CD4-positive, alpha-beta T cell treated with Interleukin-1 beta for 1 hour (primary cell): ENCODE measurements at places on chromosomes 6 and 20.

DNA sequence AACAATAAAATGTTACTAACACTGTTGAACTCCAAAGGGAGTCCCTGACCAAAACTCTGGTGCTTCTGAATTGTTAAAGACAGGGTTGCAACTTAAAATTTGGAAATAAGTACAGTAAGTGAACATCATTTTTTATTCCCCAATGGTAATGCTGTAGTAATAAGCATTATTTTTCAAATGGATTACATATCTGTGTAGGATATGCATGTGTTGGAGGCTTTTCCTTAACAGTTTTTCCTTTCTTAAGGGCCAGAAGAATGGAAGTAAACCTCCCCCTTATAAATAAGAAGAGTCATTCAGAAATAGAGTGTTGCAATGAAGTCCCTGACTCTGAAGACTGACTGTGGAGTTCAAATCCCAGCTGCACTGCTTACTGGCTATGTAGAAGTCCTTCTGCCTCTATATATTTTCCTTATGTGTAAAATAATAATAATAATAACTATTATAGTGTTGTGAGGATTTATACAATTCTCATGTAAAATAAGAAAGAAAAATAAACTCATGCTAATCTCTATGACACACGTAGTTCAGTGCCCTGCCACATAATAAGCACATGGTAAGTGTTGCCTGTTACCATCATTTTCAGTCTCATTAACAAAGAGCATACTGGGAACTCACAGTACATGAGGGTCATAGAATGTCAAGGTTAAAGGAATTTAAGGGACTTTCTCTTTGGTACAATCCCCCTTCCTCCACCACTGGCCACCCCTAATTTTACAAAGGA is 129.8 kb upstream of the SMLR1 start:
- no peak for DNase-seq

DNA sequence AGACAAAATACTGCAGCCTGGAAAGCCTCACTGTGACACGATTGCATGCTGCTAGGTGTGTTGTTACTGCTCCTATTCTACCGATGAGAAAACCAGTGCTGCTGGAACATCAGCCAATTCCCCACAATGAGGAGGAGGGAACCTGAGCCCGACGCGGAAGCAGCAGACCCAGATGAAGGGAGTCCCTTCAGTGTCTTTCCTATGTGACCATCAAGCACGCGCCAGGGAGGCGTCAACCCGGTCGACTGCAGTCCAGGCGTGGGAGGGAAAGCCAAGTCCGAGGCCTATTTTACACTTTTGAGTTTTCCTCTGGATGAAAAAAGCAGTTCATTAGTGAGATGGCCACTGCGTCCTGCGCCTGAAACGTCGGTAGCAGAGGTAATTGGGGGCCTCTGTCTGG is 63.3 kb downstream of the STK35 start:
- no peak for DNase-seq

- no peak for DNase-seq
These were observed 56.5 kb upstream of the HDGFL1 start for GRCh38 chr6:22512686-22513427.

DNA sequence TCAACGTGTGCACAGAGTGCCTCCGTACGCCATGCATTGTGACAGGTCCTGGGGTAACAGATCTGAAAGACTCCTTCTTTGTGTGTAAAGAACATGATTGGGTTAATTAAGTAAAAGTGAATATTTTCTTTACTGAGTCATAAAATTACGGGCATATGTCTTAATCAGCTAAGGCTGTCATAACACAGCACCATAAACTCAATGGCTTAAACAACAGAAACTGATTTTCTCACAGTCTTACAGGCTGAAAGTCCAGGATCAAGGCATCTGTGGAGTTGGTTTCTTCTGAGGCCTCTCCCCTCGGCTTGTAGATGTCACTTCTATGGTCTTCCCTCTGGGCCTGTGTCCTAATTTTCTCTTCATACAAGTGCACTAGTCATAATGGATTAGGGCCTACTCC is 176.9 kb downstream of the MTFR2 start:
- DNase-seq = no peak

DNA sequence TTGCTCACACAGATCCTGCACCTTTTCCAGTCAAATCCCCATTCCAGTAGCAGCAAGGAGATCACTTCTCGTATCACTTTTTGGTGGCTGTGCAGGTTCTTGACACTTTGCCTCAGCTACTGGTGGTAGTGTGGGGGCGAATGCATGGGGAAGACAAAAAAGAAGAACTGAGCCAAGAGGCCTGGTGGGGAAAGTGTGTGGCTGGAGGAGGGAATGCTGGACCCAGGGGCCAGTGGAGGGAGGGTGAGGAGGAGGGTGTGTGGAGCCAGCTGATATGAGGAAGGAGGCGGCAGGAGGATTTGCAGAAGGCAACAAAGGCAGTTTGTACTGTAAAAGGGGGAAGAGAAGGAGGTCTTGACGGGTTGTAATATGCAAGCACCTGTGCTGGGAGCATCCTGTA is 15.7 kb upstream of the HLA-C start:
- DNase-seq = no peak

DNA sequence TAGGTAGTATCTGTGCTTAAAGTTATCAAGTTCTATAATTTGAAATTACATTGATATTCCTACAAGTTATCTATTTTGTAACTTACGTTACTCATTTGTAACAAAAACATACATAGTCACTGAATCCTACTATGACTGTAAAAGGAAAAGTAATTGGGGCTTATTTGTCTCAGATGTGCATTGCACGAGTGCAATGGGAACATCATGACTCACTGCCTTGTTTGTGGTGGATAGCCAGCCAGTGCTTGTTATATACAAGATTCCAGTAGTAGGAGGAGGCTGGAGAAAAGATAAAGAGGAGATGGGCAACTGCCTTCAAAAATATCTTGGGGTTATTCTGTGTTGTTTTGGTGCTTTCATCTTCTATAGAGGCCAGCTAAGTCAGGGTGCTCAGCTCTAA is 164.1 kb downstream of the RNF144B start:
- DNase-seq = no peak

DNA sequence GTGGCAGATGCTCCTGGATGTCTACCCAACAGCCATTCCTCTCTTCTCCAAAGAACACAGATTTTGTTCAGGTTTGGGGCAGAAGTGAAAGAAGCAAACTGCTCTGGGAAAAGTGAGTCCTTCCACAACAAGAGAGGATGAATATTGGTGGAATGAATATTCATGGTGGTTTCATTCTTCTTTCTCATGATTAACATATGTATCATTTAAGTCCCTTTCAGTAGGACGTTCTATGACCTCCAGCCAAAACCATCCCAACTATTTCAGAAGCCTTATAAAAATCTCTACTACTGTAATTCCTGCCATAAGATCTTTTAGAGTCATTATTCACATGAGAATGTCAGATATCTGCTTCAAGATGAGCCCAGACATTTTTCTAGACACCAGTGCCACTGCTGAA is 44.4 kb downstream of the MDN1 start:
- no peak for DNase-seq

DNA sequence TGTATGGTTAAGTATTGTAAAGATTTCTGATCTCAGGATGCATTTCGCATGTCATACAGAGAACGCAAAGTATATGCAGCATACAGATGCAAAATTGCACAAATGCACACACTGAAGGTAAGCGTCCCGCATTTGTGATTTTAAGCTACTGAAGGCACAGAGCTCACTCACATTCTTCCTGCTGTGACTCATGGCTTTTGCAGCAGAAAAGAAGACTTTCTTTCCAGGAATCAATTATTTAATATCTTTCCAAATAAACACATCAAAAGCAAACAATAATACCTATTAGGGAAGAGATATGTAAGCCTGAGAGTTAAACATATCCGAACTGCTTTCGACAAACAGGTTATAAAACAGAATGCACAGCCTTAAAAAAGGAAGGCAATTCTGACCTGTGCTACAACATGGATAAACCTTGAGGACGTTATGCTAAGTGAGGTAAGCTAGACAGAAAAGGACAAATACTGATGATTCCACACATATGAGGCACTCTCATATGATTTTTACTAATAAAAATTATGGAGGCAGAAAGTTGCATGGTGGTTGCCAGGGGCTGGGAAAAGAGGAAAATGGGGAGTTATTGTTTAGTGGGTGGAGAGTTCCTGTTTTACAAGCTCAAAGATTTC is 109.0 kb downstream of the TFAP2A start:
- DNase-seq = no peak

DNA sequence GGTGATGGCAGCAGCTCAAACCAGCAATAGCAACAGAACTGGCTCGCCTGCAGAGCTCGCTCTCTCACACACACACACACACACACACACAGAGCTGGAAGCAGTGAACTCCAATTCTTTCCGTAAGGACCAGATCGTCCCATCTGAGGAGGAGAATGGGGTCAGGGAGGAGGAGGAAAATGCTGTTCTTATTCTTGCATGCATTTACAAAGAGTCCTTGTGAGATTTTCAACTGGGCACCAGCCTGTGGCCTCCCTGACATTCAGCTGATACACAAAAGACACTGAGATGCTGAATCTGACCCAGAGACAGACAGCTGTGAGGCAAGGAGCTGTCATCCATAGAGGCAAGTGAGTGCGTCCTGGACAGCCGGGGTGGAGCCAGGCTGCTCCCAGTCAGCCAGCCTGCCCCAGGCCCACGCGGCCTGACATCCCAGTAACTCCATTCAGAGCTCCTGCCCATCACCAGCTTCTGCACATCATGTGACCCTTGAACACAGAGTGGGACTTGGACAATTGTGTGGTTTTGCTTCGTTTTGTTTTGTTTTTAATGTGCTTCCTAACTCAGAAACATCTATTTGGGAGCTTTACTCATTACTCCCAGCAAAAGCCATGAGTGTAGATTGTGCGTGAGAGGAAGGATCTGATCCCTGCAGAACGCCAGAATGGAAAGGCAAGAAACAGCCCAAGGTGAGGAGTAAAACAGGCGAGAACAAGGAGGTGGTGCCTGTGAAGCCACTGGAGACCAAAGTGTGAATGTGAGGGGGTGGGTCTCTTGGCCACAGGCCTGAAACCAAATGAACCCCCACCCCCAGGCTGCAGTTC is 2.1 kb downstream of the SERPINB9 start:
- no peak for DNase-seq

- no peak for DNase-seq
These were observed 11.6 kb upstream of the ASCC3 start for GRCh38 chr6:100892693-100893092.

DNA sequence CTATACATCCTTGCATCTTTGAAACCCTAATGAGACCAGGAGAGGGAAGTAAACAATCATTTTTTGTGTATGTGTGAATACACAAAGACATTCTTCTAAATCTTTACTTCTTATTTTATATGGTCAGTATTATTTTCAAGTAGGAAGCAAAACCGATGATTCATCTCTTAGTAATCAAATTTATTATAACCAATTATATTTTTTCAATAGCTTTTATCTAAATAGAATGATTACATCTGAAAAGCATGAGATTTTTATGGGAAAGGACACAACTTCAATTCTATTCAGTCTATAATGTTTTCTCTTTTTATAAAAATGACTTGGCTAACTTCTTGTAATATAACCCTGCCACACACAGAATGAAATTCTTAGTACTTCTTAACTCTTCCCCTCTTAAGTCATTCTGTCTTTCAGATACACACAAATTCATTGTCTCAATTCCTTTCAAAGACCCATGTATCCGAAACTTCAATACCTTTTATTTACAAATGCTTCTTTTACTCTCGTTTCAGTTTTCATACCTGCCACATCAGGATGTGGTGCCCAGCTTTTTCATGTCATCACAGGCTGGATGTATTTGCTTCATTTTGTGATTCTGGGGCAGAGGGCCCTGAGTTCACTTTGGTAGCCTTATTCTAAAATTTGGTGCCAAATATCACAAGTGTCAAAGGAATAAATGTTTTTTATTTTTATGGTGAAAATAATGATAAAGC is 227.0 kb downstream of the PHF3 start:
- no peak for DNase-seq

GRCh38 chr6:143732536-143732935 is 54.8 kb downstream of the PHACTR2 start:
- DNase-seq = no peak

DNA sequence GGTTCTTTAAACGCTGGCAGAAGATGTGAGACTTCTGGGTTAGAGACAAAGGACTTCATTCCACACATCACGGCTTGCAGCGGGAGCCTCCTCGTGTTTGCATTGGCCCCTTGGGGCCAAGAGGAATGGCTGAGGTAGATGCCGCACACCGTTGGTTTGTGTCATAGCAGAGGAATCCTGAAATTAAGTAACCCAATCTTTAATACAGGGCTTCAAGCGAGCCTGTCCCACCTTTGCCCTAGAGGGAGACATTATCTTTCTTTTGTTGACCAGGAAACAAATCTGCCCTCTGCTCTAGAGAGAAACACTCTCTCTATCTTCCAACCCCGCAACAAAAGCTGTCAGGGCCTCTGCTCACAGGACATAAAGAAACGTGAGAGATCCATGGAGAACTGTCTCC is 277.5 kb upstream of the ZFP64 start:
- DNase-seq = no peak

GRCh38 chr6:125924169-125924568 is 32.4 kb upstream of the HINT3 start:
- no peak for DNase-seq

GRCh38 chr6:98823428-98824161 is 10.8 kb upstream of the POU3F2 start:
- no peak for DNase-seq

DNA sequence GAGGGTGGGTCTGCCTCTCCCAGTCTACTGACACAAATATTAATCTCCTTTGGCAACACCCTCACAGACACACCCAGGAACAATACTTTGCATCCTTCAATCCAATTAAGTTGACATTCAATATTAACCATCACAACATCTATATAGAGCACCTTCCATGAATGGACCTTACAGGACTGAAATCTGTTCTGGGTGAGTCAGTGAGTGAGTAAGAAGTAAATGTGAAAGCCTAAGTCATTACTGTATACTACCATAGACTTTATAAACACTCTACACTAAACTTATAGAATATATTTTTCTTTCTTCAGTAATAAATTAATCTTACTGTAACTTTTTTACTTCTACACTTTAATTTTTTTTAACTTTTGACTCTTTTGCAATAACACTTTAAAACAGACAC is 993.8 kb upstream of the MAP3K7 start:
- DNase-seq = no peak

DNA sequence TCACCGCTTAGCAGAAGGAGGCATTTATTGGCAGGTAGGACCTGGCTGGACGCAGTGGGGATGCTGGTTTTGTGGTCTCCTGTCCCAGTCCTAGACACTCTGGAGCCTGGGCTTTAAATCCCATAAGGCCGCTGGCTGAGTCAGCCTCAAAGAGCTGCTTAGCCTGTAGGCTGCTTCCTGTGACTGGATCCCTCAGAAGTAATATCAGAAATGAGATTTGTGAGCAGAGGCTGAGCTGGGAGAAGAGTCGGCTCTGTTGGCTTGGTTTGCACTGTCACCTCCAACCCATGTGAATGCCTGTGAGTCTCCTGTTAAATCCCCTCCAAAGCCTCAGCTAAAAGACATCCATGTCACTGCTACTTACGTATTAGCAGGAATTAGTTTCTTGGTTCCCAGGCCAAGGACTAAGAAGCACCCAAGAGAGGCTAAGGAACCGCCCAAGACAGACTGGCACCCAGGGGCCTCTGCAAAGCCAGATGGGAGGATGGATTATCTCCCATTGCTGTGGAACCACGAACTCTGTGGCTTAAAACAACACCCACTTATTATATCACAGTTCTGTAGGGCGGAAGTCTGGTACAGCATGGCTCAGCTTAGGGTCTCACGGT is 289.4 kb downstream of the CDC5L start:
- DNase-seq = no peak
